GM23338 (cell line): ENCODE measurements at places on chromosomes 2 and 18.
A peak's percentile ranks its signal among the peaks of the same experiment; 100 is the strongest.

DNA sequence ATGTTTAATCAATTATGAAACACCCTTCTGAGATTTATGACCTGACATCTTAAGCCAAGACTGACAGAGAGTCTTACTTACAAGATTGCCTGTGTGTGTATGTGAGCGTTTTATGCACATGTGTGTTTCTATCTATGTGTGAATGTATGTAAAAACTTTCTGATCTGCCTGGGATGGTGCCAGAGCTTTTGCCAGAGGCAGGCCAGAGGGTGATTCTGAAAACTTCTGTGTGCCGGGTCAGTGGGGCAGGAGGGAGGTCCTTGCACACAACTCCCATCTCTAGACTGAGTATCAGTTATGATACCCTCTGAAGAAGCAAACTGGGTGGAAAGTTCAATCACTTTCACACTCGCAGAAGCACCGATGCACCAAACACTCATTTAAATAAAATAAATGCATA, 335.0 kb upstream of the NT5C1B start:
- DNase-seq, result no peak

GRCh38 chr2:95294579-95295250, 2.4 kb upstream of the KCNIP3 start:
- DNase-seq, result no peak

- DNase-seq, result no peak
Measured at GRCh38 chr2:72347081-72347480, 199.4 kb upstream of the CYP26B1 start.

DNA sequence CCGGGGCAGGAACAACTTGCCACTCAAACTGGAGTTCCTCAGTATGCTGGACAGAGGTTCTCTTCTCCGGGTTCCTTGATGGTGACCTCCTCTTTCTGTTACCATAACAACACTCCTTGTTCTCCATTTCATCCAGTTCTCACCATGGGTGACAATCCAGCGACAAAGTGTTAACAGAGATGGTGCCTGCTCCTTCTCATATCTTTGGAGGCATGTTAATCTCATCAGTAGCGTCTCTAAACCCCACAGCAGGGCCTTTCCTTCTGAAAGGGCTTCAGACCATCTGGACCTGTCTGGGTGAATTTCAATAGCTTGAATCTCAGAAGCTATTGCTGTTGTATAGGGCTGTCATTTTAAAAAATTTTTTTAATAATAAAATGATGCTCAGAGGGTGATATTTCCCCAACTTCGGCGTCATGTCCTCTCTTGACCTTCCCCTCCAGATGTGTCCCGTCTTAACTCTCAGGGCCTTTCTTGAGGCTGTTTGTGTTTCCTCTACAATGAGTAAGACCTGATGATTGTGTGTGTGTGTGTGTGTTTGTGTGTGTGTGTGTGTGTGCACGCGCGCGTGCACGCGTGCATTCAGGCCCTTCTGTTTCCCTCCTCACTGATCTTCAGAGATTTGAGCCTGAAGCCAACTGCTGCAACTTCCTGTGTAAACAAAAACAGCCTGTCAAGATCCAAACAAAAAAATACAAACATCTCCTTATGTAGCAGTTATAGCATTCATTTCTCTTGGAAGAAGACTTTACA, 24.3 kb upstream of the CETN1 start:
- DNase-seq, result no peak

DNA sequence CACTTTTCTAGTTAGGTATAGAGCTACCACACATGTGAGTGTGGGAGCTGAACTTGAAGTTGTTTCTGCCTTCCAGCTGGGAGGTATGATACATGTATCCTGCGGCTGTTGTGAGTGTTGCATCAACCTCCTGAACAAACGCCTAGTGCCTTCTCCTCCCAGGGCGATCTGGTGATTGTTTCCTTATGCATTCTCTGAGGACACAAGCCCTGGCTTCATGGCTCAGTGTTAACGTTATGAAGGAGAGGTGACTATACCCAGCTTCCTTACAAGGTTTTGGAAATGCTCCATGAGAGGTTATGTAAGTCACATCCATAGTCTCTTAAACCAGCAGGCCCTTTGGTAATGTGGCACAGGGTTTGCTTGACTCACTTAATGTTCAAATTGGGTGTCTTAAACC, 64.9 kb downstream of the SPRED2 start:
- DNase-seq, result no peak

DNA sequence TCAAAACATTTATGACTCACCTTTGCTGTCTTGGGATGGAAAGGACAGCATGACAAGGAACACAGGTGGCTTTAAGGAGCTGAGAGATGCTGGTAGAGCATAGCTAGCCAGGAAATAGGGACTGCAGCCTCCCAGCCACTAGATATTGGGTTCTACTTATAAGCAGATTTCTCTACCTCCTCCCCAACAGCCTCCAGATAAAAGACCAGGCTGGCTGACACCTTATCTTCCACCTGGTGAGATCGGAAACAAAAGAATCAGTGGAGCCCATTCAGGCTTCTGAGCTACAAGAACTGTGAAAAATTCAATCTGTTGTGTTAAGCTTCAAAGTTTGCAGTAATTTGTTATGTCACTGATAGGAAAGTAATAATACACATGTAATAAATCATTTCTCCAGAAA, 1278.5 kb upstream of the ZEB2 start:
- DNase-seq, result no peak

GRCh38 chr18:78873926-78874500, 105.6 kb upstream of the SALL3 start:
- no peak for DNase-seq

DNA sequence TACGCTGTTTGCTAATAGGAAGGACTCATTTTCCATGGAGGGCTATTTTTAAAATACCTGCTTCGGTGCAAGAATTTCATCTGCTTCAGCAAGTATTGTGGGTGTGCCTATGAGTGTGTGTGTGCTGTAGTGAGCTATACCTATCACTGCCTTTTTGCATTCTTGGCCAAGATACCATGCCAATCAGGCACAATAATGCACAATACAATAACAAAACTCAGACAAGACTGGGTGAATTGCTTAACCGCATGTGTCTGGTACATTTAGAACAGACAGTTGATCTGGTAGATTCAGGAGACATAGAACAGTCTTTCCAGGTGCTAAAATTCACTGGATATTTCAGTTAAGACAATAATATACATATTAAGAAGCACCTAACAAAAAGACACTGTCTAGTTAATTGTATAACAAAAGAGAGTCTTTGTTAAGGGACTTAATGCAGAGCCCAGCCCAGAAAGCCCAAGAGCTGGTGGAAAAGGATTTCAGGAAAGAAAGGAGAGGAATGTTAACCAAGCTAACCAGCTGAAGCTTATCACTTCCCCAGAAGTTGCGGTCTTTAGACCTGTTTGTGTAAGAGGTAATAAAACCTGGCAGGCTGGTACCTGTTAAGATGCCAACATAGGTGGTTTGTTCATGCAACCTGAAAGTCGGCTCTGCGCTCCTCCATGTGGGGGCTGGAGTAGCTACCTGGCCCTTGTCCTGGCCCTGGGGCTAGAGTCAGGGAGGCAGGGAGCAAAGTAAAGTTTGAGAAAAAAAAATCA, 153.3 kb upstream of the RBMS1 start:
- DNase-seq, result peak; percentile 23
